ENCODE measurements at places on chromosomes 2 and 18. TPM values are rescaled to one million over a fixed set of nuclear protein-coding genes. Genes with fewer than 3 reads are reported as not detected.
A peak's percentile ranks its signal among the peaks of the same experiment; 100 is the strongest.

- DNase-seq: no peak
These were observed 139.8 kb downstream of the RNF152 start for GRCh38 chr18:61752973-61753372.

DNA sequence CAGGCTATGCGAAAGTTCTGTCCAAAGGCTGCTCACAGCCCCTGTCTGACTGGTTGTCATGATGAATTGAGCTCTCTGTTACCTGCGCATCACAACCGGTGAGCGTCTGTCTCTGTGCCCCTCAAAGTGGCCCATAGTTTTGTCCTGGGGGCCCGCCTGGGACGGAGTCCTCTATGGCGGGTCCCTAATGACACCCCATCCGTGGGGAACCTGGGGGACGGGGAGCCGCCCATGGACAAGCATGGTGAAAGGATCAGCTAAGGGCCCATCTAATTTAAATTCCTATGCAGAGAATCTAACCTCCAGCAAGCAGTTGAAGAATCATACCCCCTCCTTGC is 473 bp downstream of the ELMOD3 start:
- DNase-seq: no peak

The ZNF385B gene
- polyA plus RNA-seq: 0.05 TPM

DNA sequence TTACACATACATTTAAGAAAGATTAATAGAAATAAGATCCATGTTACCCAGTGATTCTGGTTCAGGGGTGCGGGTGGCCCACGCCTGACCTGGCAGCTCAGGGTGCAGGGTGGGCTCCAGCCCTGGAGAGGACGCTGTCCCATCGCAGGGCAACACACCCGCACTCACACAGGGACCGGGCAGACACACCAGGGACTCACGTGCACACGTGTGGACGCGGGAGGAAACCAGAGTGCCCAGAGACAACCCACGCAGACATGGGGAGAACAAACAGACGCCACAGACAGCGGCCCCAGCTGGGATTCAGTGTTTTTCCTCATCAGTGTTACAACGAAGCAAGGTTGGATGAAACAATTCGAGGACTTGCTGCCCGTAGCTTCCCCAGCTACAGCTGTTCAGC is 8.4 kb upstream of the ALLC start:
- no peak for DNase-seq

DNA sequence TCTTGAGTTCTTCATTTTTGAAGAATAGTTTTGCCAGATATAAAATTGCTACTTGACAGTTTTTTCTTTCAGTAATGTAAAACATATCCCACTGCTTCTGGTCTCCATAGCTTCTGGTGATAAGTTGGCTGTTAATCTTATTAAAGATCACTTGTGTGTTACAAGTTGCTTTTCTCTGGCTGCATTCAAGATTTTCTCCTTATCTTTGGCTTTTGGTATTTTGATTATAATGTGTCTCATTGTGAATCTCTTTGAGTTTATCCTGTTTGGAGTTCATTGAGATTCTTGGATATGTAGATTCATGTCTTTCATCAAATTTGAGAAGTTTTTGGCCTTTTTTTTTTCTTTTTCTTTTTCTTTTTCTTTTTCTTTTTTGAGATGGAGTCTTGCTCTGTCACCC is 20.2 kb upstream of the ADNP2 start:
- no peak for DNase-seq

GRCh38 chr2:233829193-233830110 is 24.9 kb downstream of the HJURP start:
- no peak for DNase-seq

- DNase-seq: no peak
These were observed 38.1 kb upstream of the LCLAT1 start for GRCh38 chr2:30408961-30409387.

DNA sequence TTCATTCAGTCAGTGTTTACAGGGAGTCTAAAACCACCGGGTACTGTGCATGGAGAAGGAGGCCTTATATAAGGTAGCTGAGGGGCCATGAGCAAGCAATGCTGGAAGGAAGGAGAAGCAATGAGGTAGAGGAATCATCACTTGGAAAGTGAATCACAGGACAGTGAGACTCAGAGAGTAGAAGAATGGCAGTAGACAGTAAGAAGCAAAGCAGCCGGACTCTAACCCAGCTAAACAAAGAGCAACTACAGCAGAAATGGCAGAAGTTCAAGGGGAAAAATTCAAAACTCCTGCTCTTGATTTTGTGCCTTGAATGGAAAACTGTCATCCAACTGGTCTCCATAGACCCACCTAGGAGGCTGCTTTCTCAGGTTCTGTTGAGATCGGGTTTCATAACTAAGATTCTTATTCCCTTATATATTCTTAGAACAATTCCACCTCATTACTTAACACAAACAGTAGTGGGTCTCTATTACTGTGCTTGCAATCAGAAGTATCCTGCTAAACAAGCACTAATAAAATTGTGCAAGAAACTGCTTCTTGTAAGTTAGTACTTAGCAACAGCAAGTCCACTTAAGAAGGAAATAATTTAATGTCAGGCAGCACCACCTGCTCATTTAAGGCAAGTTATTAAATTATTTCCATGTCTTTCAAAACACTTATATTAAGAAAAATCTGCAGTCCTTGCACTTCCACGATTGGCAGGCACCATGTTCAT is 68.0 kb downstream of the RBMS1 start:
- no peak for DNase-seq

GRCh38 chr2:101109451-101110118 is 41.6 kb downstream of the TBC1D8 start:
- no peak for DNase-seq

GRCh38 chr2:152298754-152299153 is 36.2 kb upstream of the FMNL2 start:
- DNase-seq: peak; percentile 11

The DSG1 gene
- polyA plus RNA-seq: 68.0 TPM

- DNase-seq: no peak
These were observed 22.6 kb upstream of the FZD5 start for GRCh38 chr2:207792244-207792785.

DNA sequence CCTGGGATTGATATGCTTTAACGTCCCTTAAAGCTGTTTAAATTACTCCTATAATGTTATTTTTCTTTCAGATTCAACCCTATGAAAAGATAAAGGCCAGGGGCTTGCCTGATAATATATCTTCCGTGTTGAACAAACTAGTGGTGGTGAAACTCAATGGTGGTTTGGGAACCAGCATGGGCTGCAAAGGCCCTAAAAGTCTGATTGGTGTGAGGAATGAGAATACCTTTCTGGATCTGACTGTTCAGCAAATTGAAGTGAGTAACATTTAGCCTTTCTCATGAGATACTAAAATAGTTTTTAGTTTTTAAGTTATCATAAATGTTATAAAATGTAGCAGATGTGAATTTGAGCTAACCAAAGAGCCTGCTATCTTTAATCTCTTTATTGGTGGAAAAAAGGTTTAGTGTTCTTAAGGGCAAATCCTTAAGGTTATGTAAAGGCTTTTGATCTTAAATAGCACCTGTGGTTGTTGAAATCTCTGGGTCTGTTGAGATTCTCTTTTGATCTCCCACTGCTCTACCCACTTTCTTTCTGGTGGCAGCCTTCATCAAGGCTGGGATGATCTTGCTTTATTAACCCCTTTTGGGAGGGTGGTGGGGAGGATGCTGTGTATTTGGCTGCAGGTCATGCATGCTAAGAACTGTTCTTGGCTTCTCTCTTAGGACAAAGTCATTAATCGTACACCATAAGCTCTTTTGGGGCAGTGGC is 40.9 kb downstream of the UGP2 start:
- DNase-seq: no peak

- DNase-seq: no peak
These were observed 83.5 kb upstream of the DTNA start for GRCh38 chr18:34626404-34627136.

The LYG2 gene
- 0.24 TPM for polyA plus RNA-seq

DNA sequence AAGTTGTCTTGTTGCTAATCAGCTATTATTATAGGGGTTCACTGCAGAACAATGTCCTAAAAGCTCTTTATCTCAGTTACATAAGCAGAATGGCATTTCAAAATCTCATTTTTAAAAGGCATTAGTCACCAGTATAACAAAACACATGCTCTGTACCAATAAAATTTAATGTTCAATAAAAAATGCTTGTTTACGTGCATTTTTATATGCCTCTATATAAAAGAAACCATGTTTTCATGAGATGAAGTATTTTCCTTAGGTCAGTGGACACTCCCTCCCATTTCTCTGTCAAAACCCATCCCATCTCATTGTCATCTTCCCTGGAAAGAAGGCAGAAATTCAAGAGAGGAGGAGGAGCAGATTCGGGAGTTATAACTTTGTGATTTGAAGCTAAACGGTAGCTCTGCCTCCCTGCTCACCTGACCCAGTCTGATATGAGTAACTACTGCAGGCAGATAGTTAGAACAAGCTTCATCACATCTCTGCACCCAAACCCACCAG is 231.9 kb upstream of the SIX2 start:
- DNase-seq: no peak

The CHRNG gene
- not detected for polyA plus RNA-seq

The COBLL1 gene
- 11.1 TPM for polyA plus RNA-seq

The C2orf78 gene
- not detected for polyA plus RNA-seq

The WIPF1 gene
- 0.16 TPM for polyA plus RNA-seq

DNA sequence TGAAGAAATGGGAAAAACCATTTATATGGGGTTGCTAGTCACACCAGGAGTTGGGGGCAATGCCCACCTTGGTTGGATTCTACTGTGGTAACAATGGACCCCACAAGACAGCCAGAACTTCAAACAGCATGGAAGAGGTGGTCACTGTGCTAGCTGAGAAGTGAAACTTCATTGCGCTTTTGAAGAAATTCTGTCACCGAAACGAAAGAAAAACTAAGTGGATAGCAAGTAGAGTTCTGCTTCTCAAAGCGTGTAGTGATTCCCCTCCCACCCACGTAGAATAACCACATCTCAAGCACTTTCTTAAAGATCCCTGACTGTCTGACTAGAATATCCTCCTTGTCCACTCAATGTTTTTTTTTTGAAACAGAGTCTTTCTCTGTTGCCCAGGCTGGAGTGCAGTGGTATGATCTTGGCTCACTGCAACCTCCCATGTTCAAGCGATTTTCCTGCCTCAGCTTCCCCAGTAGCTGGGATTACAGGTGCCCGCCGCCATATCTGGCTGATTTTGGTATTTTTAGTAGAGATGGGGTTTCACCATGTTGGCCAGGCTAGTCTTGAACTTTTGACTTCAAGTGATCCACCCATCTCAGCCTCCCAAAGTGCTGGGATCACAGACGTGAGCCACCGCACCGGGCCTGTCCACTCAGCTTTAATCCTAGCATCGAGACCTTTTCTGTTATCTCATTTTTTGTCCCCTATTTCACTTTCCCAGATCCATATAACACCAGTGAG is 30.1 kb upstream of the CCL20 start:
- DNase-seq: no peak

DNA sequence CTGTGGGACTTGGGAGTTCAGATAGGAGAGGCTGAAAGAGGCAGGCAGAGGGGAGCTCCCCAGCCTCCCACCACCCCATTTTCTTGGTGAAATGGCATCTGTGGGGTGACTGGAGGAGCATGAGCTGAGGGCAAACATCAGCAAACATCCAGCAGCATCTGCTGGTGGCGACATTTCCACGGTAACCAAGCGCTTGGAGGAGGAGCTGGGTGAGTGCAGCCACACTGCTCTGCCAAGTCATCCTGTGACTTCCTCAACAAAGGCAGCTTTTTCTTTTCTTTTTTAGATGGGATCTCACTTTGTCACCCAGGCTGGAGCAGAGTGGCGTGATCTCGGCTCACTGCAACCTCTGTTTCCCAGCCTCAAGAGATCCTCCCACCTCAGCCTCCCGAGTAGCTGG is 5.6 kb downstream of the TXNL4A start:
- no peak for DNase-seq

GRCh38 chr2:6968319-6969100 is 51.3 kb downstream of the RNF144A start:
- no peak for DNase-seq

DNA sequence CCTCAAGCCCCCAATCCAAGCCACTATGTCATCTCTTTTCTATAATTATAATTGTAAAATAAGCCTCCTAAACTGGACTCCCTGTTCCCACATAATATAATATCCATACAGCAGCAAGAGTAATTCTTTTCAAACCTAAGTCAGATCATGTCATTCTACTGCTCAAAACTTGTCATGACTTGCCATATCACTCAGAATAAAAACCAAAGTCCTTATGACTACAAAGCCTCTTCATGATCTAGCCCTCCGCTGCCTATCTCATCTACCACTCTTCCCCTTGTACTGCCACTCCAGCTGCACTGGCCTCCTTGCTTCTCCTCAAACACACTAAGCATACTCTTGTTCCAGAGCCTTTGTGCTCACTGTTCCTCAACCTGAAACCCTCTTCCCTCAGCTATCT is 69.9 kb downstream of the MEMO1 start:
- DNase-seq: peak; percentile 40

- no peak for DNase-seq
These were observed 131.6 kb upstream of the PKDCC start for GRCh38 chr2:41916177-41916576.

GRCh38 chr2:240292619-240293525 is 142.6 kb upstream of the GPC1 start:
- DNase-seq: no peak

GRCh38 chr2:160201849-160202539 is 1.9 kb upstream of the ITGB6 start:
- no peak for DNase-seq

- DNase-seq: no peak
These were observed 43.9 kb downstream of the TOGARAM2 start for GRCh38 chr2:29024882-29025430.

DNA sequence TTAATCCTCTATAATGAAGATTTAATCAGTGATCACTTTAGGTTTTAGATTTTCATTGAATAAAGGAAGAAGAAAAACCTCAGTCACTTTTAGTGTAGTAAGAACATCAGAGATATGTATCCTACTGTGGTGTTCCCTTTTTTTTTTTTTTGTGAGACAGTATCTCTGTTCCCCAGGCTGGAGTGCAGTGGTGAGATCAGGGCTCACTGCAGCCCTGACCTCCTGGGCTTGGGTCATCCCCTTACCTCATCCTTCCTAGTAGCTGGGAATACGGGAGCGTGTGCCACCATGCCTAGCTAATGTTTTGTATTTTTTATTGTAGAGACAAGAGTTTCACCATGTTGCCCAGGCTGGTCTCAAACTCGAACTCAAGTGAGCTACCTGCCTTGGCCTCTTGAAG is 5.1 kb downstream of the SLC39A10 start:
- no peak for DNase-seq

DNA sequence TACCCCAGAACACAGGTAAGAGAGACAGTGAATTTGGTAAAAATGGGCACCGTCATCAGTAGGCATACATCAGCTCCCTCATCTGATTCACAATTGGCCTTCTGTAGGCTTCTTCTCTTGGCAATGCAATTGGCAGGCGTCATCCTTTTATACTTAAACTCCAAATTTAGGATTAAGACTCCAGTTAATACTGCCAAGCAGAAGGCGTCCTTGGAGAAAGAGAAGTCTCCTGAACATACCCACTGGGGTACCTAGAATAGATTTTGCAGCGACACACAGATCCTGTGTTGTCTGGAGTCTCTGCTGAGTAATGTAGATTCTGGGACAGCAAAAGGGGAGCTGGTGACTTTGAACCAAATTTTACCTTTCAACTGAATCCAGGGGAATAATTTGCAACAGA is 592 bp upstream of the METAP1D start:
- no peak for DNase-seq

The ELP2 gene
- polyA plus RNA-seq: 74.6 TPM

Measured in keratinocyte (primary cell).